ENCODE measurements at places on chromosomes 4 and X.

DNA sequence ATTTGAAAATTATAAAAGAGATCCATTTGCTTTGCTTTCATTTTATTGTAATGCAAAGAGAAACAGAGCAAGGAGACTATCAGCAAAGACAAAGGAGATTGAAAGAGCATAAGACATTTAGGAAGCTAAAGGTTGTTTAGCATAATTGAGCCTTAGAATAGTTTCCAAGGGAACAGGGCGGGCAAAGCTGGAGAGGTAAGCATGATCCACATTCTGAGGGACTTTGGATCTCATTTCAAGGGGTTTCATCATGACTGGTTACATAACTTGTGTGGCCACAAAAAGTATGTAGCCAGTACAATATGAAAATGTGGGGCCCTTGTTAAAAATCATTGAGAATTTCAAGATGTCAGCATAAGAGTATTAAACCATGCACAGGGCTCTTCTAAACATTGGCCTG lies 406.5 kb downstream of the RPA4 start:
- no peak for DNase-seq

- no peak for DNase-seq
Measured at GRCh38 chrX:38991656-38992440, 190.6 kb downstream of the MID1IP1 start.

GRCh38 chr4:98672583-98673287 lies 14.3 kb upstream of the TSPAN5 start:
- DNase-seq, result no peak

GRCh38 chrX:103063918-103064434 lies at the start of gene BEX1:
Gene BEX1 (minus strand): TSS chrX:103064171. CDS start chrX:103063274, 897 bp downstream.
- DNase-seq, result peak; percentile 78

- DNase-seq, result no peak
Measured at GRCh38 chr4:89765528-89765927, 71.4 kb downstream of the SNCA start.

- DNase-seq, result no peak
Measured at GRCh38 chr4:36332023-36332781, 50.8 kb downstream of the DTHD1 start.

DNA sequence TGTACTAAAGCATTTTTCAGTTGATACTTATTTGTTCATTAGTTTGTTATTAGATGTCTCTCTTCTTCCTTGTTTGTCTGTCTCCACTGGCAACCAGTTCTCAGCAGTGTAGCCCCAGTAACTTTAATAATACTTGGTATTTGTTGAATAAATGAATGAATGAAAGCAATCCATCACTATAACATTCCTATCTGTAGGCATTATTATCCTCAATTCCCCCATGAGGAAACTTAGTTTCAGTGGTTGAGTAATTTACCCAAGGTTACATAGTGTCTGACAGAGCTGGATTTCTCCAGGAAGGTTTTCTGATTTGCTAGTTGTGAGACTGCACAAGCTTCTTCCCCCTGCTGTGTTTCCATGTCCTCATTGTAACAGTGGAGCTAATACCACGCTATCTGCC lies 27.8 kb upstream of the MAOB start:
- no peak for DNase-seq

- DNase-seq, result peak; percentile 96
Measured at GRCh38 chrX:130902783-130903613, at the start of gene ENOX2. Gene ENOX2 (minus strand): TSS chrX:130903209. CDS start chrX:130703216, 199,993 bp downstream.

DNA sequence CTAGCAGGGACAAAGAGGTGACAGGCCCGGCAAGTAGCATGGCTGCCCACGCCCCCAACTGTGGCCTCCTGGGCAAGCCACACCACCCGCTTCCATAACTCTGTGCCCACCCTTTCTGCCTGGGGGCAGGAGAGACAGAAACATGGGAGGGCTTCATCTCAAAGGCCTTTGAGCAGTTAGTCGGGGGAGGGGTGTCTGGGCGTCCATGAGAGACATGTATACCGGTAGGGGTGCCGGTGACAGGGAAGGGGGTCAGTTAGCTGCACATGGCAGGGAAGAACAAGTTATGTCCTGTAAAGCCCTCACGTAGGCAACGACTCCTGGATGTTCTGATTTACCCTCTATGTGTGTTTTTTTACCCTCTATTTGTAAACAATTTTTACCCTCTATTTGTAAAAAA lies 9.3 kb downstream of the PDZD4 start:
- DNase-seq, result peak; percentile 58

GRCh38 chr4:41977709-41978108 lies 3.8 kb upstream of the DCAF4L1 start:
- DNase-seq, result no peak

DNA sequence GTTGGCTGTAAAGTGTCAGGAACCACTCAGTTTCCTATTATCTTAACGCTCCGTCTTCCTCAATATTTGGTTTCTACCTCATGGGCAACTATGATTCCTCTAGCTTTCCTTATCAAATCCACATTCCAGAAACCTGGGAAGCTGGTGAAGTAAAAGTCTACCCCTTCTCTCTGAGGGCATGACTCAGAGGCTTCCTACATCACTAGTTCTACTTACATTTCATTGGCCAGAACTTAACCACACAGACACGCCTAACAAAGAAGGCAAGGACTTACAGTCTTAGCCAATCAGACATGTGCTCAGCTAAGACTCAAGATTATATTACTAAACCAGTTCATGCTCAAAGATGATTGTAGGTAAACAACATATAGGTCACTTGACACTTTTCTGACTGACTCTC lies 30.4 kb downstream of the COX7B2 start:
- DNase-seq, result no peak

GRCh38 chrX:136251041-136251991 lies at the start of gene MAP7D3:
Gene MAP7D3 (minus strand): TSS chrX:136251400. CDS start chrX:136251358, 42 bp downstream.
- peak; percentile 93 for DNase-seq

DNA sequence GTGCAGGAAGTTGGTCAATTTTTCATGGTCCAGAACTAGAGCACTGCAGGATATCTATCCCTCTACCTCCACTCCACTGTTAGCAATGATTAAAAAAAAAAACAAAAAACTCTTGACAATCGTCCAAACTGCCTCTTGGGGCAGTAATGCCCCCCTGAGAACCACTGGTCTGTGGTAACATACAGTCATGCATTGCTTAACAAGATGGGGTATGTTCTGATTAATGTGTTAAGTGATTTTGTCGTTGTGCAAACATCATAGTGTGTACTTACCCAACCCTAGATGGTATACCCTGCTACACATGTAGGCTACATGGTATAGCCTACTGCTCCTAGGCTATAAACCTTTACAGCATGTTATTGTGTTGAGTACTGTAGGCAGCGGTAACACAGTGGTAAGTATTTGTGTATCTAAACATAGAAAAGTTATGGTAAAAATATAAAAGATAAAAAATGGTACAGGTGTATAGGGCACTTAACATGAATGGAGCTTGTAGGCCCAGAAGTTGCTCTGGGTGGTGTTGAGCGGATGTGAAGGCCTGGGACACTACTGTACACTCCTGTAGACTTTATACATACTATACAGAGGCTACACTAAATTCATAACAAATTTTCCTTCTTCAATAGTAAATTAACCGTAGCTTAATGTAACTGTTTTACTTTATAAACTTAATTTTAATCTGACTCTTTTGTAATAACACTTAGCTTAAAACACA lies 34.1 kb downstream of the ART3 start:
- DNase-seq, result no peak

- no peak for DNase-seq
Measured at GRCh38 chr4:27515140-27515539, 654.5 kb downstream of the STIM2 start.

- no peak for DNase-seq
Measured at GRCh38 chr4:3441501-3442459, at the start of gene HGFAC. Gene HGFAC (plus strand): TSS chr4:3441968. CDS start chr4:3442002, 34 bp downstream.

- no peak for DNase-seq
Measured at GRCh38 chr4:16253127-16253960, 27.1 kb upstream of the TAPT1 start.

- peak; percentile 69 for DNase-seq
Measured at GRCh38 chr4:1565598-1566295, 118.4 kb downstream of the FAM53A start.

DNA sequence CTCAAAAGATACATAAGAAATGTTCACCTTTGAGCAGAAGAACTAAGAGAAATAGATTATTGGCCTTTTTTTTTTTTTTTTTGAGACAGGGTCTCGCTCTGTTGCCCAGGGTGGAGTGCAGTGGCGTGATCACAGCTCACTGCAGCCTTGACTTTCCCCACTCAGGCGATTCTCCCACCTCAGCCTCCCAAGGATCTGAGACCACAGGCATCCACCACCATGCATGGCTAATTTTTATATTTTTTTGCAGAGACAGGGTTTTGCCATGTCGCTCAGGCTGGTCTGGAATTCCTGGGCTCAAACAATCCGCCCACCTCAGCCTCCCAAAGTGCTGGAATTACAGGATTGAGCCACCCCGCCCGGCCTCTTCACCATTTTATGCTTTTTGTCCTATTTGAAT lies 2.9 kb upstream of the TLR6 start:
- no peak for DNase-seq

DNA sequence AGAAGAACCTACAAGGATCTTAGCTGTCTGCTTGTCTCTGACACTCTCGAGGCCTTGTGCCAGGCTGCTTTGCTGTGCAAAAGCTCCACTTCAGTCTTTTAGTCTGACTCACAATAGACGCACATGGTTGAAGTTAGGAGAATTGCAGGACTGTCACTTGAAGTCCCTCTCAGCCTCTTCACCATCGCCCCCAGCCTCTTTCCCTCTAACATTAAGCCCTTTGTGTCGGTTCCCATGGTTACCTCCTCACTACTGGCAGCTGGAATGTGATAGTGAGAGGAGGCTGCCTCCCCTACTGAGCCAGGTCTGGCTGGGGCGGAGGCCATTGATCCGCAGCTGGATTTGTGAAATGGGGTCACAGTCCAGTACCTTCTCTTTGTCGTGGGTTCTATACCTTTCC lies 201.8 kb downstream of the SOWAHB start:
- DNase-seq, result no peak

DNA sequence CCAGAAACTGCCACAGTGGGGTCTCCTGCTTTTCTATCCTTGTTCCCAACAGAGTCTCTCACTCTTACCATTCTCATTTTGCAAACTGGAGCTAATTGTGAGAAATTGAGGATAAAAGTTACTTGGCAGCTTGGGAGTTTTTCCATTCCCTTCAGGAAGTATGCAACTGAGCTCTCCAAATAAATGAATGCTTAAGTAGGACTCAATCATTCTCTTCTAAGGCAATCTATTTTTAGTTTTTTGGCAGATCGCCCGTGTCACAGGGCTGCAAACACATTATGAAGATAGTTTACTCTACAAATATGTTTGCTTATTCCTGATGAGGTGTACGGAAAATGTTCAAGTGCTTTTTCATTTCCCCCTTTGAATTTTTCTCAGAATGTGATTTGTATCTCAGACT lies 5.3 kb downstream of the ASB11 start:
- no peak for DNase-seq

GRCh38 chrX:124392794-124393193 lies 46.4 kb downstream of the SH2D1A start:
- DNase-seq, result no peak

DNA sequence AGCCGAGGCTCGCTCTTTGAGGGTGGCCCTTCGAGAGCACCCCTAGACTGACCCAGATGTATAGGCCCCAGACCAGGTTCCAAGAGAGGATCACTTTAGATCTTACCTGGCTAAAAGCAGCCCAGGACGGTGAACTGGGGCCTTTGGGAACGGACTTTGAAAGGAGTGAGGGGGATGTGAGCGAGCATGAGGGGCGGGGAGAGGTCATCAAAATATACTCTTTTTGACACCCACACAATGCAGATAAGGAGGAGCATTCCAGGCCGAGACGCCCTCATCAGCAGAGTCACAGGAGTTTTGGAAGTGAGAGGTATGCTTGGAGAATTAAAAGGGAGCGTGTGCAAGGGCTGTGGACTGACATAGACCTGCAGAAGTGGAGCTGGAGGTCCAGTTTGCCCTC lies 528 bp downstream of the NSDHL start:
- no peak for DNase-seq

GRCh38 chr4:169080981-169081380 lies 70.9 kb upstream of the CBR4 start:
- DNase-seq, result no peak

DNA sequence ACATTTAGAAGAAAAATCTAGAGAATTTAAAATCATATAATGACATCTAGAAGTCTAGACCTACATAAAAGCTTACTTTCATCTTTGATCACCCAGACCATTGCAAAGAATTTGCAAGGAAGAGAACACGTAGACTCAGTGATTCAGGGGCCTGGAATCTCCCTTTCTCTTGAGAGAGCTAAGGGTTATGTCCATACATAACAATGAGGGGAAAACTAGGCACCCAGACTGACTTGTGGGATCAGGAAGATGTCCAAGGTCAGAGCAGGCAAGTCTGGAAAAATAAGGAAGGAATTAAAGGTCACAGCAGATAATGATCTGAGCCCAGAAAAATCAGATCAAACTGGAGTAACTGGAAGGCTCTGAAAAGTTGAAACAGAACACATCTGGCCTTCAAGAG lies 198.4 kb upstream of the SFRP2 start:
- no peak for DNase-seq

DNA sequence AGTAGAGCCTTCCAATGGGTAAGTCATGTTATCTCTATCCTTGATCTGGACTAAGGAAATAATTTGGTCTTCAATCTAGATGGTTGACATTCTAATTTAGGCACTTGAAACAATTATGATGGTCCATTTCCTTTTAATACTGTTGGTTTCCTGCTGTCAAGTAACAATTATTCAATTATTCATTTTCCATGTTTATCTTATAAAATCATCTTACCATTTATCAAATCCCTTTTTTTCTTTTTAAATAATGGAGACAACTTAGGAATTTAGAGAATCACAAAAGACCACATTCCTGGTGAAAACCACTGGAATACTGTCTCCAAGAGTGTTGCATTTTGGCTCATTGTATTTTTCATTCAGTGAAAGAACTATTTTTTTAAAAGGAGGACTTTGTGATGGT lies 148.7 kb upstream of the CTSO start:
- no peak for DNase-seq

DNA sequence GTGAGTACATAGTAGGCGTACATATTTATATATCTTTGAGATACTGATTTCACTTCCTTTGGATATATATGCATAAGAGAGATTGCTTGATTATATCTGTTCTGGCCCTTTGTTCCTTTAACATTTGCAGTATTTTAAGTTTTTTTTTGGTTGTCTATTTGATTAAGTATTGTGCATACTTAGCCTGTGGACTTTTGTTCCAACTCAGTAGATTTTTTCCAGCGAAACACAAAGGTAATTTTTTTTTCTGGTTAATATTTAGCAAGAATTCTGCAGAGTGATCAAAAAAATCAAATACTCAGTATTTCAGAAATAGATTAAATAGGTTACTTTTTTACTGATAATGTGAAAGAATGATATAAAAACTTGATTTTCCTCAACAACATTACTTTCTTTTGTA lies at the start of gene AFM:
Gene AFM, plus strand, starts transcription at position 388 of the 400 bp plus-strand sequence. CDS start 31 bp downstream, outside the sequence.
- DNase-seq, result no peak

DNA sequence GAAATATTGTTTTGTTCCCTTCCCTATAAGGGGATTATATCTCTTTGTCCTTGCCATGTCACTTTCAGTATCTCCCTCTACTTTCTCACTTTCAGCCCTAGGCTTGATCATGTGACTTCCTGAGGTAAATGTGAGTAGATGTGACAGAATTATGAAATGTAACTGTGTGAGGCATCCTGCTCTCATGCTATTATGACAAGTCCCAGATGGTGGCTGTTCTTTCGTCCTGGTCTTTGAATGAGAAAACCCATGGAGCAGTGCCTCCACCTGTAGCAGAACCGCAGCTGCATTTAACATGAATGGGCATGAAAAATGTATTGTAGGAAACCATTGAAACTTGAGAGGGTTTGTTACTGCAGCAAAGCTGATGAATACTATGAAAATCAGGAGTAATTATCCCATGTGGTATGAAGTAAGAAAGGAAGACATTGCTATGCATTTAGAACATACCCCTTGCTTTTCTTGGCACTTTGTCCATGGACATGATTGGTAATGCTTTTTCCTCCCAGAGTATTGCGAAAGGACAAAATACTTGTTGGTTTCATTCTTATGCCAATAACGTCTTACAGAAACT lies 202.2 kb upstream of the GPRIN3 start:
- DNase-seq, result no peak

Measured in spleen (tissue), 13 donors.